ENCODE measurements at places on chromosomes 11 and 22.

- DNase-seq = no peak
These were observed 5.7 kb downstream of the MPZL2 start for GRCh38 chr11:118258410-118258809.

DNA sequence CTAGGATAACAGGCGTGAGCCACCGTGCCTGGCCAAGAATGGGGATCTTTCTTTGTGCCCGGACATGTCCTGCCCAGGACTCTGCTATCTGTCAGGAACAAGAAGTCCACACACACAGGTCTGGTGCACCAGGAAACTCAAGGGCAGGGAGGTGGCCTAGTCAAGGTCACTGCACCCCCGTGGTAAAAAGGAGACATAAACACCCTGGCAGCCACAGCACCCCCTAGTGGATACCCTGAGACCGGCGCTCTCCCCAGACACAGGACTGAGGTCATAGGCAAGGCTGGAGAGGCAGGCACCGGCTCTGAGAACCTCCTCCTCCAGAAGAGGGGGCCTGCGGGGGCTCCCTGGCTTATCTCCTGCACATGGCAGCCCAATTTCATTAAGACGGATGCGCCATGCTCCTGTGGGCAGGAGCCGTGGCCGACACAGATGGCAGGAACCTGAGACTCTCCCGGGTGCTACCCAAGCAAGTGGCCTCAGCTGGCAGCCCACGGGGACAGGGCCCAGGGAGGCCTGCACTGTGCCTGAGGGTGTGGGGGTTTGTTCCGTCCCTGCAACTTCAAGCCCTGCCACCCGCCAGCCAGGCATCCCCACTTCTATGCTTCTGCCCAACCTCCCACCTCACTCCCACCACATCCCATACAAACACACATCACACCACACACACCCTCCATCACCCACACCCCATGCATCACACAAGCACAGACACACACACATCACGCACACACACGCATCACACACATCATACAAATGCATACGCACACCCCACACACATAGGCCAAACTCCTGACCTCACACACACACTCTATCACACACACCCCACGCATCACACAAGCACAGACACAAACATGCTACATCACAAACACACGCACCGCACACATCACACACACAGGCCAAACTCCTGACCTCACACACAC, 19.6 kb downstream of the MACROD1 start:
- DNase-seq = peak; percentile 69

GRCh38 chr11:115963156-115963555, 458.9 kb upstream of the CADM1 start:
- no peak for DNase-seq

GRCh38 chr22:45684169-45684568, 12.5 kb downstream of the ATXN10 start:
- DNase-seq = no peak

- DNase-seq = no peak
These were observed 926 bp downstream of the PRR5L start for GRCh38 chr11:36296884-36297543.

- DNase-seq = no peak
These were observed 10.5 kb downstream of the FGF3 start for GRCh38 chr11:69808667-69809086.

GRCh38 chr11:2798951-2799761, 86.4 kb downstream of the CDKN1C start:
- DNase-seq = no peak

DNA sequence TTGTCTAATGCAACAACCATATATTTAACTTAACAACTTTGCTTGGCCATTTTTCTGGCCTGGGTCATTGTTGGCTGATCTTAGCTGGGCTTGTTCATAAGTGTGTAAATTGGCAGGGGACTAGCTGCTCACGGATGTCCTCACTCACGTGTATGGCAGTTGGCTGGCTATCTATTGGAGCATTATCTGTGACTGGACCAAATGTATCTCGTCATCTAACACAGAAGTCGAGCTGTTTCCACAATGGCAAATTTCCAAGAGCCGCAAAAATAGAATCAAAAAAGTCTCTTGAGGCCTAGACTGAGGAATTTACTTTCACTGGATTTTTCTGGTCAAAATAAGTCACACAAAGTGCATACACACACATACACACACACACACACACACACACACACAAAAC, 893.3 kb downstream of the FAM181B start:
- no peak for DNase-seq
